HT1080 (cell line): ENCODE measurements at places on chromosomes 13 and 19.

DNA sequence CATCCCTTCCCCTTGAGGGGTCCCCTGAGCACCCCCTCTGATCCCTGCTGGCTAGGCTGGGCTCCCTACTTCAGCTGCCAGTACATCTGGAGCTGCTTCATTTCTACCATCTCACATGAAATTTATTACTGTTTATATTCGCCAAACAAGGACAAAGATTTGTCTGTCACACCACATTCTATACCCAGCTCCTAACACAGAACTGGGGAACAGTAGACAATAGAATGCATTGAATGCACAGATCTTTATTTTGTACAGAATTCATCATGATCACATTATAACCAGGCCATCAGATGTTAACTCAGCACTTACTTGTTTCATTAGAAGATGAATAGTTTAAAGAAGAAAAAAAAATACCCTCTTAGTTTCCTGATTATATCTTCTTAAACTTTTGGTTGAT is 159.4 kb downstream of the KLF5 start:
- DNase-seq: no peak

- DNase-seq: peak; percentile 42
These were observed 257.7 kb downstream of the SPRY2 start for GRCh38 chr13:80083081-80083852.

DNA sequence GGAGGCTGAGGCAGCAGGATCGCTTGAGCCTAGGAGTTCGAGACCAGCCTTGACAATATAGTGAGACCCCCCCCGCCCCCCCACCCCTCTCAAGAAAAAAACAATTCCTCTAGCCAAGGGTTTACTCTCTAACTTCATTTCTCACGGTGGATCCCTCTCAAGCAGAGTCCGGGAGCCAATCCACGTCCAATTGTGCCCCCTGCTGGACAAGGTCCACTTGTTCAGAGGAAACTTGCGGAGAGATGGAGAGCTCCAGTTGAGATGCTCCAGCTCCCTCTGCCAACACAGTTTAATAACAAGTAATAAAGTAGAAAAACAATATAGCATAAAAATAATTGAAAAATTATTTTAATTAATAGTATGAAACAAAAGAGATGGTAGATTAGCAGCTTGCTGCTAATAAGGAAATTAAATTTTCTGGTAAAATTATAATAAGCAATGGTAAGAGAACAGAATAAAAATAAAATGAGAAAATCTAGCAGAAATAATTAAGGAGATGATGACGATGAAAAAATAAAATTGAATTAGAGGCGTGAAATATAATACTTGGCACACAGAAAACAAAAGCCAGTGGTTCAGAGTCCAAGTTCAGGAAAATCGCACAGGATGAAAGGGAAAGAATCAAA is 14.5 kb upstream of the SIGLEC14 start:
- DNase-seq: peak; percentile 55

GRCh38 chr19:35869327-35870123 is 1.2 kb downstream of the APLP1 start:
- DNase-seq: peak; percentile 14

DNA sequence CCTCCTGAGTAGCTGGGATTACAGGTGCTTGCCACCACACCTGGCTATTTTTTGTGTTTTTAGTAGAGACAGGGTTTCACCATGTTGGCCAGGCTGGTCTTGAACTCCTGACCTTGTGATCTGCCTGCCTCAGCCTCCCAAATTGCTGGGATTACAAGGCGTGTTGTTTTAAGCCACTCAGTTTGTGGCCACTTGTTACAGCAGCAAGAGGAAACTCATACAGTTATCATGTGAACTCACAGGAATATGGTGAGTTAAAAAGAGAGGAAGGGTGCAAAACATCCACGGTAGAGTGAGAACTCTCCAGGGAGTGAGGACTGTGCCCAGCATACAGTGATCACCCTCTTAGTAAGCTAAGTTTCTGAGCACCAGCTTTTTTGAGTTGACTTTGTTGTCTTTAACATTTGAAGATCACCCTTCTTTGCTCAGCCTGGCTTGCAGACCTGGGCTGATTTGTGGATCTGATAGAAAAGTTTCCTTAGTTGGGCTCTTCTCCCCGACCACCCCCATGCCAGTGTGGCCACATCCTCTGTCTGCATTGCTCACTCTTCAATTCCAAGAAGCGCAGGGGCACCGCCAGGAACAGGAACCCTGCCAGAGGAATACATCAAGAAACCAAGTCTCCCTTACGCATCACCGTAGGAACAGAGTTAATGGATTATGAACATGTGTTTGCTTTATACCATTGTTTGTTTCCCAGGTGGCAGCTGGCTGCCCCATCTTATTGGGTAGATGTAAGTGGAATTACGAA is 16.0 kb downstream of the ALOX5AP start:
- DNase-seq: no peak

GRCh38 chr13:101343128-101343787 is 73.0 kb downstream of the NALCN start:
- no peak for DNase-seq

GRCh38 chr19:29421196-29421545 is 104.6 kb upstream of the VSTM2B start:
- peak; percentile 32 for DNase-seq

- peak; percentile 33 for DNase-seq
These were observed 8.0 kb downstream of the DNASE2 start for GRCh38 chr19:12872941-12873890.

- peak; percentile 26 for DNase-seq
These were observed 90.6 kb downstream of the TNFSF13B start for GRCh38 chr13:108360139-108360538.

DNA sequence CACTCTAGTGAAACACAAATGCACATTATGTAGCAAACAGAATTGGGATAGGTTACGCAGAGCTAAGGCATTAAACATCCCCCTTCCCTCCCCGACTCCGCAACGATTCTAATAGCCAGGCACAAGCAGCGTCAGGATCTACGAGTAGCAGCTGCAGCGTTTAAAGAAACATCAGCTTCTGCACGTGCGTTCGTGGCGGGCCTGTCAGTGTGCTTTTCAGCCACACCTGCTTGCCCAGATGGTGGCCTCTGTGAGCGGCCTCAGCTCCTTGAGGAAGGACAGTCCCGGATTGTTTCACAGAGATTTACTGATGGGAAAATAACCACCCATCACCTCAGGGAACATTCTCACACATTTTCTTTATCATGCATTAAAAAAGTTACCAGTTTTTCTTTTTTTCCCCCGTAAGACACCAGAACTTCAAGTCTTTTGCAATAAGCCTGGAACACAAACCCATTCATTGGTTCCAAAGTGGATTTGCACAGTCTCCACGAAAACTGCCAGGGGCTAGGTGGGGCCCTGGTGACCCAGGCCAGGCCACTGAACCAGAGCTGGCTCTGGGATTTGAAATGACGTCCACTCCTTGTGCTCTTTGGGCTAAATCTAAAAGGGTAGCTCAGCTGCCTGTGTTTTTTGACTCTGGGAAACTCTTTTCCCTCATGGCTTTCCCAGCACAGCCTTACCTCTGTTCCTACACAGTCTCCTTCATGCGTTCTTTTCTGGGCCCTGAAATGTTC is 325.5 kb downstream of the KCNRG start:
- no peak for DNase-seq

GRCh38 chr19:38666663-38667511 is 19.4 kb downstream of the ACTN4 start:
- peak; percentile 77 for DNase-seq

DNA sequence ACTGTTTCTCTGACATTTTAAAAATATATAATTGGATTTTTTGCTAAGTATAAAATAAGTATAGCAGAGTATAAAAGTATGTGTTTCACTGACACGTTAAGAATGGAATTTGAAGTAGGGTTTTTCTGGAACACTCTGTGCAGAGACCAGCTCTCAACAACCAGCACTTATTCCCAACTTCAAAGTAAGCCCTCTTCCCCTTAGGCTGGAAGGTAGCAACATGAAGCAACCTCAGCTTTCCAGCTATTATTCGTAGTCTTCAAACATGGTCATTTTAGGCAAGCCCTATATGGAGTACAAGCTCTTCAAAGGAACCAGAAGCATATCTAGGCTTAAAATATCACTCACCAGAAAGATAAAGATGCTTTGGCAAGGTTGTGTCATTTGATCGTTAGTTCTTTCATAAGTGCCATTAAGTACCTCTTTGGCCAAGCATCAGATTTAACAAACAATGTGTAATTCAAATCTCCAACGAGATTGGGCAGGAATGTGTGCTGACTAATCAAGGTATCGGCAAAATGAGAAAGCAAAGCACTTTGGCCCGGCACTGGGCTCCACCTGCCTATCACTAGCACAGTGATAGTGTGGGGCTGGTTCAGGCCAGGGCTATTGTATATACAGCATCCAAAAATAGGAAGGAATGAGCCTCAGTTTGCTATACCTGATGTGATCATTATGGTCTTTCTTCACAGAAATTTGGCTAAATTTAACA is 95.9 kb upstream of the FREM2 start:
- no peak for DNase-seq

GRCh38 chr19:13133241-13133870 is 15.3 kb downstream of the NACC1 start:
- no peak for DNase-seq

DNA sequence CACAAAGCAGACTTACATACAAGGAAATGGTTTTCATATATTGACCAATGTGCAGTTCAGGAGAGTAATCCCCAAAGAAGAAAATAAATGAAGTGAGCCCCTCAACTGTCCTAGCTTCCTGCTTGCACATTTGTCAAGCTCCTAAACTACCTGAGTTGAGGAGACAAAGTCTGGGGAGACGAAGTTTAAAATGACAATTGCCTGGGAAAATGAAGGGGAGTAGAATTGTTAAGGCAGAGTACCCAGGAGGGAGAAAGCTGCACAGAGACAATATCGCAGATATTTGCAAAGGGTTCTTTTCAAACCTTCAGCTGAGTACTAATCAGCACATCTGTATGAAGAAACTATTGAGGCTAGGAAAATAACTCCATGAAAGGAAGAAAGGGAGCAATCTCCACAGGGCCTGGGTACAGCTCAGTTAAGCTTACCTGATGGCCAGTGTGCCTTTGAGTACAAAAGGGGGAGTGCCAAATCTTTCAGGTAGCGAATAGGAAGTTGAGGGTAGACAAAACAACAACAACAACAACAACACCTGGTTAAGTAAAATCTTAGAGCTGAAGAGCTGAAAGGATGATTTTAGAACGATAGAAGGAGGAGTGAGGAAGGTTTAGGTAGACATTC is 1700.1 kb upstream of the PRR20A start:
- DNase-seq: no peak

- no peak for DNase-seq
These were observed 30.8 kb upstream of the FFAR2 start for GRCh38 chr19:35417278-35417677.

- DNase-seq: no peak
These were observed 91.1 kb downstream of the FNDC3A start for GRCh38 chr13:49066856-49067255.

DNA sequence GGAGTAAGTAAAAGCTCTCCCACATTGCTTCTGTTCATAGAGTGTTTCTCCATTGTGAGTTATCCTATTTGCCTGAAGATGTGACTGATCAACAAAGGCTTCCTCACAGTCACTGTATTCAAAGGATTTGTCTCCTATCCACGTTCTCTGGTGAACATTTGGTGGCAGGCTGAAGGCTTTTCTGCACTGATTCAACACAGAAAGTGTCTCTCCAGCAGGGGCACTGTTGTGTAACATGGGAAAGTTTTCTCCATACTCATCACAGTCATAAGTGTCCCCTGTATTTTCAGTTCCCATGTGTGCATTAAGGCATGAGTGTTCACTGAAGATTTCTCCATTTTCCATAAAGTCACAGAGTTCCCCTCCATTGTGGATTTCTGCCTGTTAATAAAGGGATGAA is 17.6 kb downstream of the ZNF121 start:
- no peak for DNase-seq

DNA sequence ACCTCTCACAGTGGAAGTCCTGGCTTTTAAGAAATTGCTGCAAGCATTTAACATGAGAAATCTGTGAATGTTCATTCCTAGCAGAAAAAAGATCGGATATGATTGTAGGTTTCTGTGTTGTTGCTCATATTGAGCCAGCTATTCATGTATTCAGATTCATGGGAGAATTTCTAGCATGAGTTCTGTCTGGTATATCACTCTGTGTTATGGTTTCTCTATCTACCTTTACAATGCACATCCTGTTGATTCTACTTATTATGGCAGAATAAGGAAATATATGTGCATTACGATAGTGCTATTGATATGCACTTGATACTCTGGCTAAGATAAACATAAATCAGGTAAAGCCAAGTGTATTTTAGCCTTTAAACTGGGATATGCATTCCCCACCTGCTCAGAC is 138.2 kb downstream of the KCNRG start:
- DNase-seq: no peak

DNA sequence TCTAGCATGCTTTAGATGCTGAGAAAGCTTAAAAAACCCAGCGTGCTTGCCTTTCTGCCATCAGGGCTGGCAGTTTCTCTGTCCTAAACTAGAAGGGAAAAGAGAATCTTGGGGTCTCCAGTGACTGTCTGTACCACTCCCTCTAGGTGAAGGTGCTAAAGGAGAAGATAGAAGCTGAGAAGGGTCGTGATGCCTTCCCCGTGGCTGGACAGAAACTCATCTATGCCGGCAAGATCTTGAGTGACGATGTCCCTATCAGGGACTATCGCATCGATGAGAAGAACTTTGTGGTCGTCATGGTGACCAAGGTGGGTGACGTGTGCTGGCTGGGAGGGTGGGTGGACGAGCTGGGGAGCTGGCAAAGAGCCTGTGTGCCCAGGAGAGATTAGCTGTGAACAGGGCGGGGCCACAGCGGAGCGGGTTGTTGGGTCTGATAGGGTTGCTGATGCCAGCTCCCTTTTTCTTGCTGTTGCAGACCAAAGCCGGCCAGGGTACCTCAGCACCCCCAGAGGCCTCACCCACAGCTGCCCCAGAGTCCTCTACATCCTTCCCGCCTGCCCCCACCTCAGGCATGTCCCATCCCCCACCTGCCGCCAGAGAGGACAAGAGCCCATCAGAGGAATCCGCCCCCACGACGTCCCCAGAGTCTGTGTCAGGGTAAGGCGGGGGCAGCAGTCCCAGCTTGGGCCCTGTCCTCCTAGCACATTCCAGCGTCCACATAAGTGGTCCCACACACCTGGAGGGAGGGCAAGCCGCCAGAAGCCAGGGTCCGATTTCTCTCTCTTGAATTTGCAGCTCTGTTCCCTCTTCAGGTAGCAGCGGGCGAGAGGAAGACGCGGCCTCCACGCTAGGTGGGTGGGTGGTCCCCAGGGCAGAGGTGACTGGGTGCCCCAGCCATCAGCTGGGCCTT is 2.3 kb downstream of the RAD23A start:
- DNase-seq: no peak

DNA sequence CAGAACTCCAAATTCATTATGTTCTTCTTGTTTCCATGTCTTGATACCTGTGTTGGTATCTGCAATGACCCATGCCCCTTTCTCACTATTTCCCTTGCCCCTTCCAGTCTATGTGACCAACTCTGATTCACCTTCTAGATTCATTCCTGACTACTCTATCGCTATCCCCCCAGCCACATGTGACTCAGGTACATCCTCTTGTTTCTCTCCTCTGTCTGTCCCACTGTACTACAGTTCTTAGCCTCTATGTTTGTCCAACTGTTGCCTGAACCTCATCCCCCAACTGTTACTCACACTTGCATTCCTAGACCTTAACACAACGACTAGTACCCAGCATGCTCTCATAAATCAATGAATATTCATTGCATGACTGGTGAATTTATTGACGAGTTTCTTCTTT is 10.0 kb upstream of the FLT3 start:
- peak; percentile 21 for DNase-seq

- DNase-seq: no peak
These were observed 6.8 kb upstream of the KBTBD6 start for GRCh38 chr13:41139296-41139966.

GRCh38 chr19:17121736-17122293 is 46.2 kb downstream of the MYO9B start:
- no peak for DNase-seq
